Stimulated activated CD4-positive, alpha-beta T cell treated with anti-CD3 and anti-CD28 coated beads, Interleukin-1b, Interleukin-23, amount 100 ng/mL, for 1 hour (primary cell): ENCODE measurements at places on chromosomes 16 and 17.

DNA sequence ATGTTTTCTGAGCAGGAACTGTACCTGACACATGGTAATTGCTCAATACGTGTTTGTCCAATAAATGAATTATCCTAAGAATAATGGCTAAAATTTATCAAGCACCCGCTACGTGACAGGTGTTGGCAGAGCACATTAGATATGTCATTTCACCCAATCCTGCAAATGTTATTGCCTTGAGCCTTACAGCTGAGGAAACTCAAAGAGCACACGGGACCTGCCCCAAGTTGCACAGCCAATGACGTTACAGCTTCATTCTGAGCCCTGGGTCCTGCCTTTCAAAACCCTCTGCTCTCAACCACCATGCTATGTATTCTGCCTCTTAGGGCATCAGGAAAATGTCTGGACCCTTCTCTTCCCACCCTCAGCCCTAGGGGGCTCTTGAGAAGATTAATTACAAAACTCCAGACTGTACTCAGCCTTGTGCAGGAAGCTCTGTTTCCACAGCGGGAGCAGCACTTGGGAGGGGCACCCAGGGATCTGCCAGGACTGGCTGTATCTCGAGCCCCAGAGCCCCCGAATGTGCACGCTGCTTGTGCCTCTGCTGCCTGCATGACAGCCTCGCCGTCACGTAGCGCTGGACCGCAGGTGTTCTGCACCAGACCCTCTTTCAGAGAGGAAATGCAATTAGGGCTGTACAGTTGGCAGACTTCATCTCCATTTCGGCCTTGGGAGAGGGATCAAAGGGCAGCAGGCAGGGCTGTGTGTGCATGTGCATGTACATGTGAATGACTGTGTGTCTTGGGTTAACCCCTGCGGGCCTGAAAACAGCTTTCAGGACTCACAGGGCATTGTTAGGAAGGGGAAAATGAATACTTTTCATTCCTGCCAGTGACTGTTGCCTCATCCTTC, 71.6 kb downstream of the GPR139 start:
- DNase-seq, result no peak

DNA sequence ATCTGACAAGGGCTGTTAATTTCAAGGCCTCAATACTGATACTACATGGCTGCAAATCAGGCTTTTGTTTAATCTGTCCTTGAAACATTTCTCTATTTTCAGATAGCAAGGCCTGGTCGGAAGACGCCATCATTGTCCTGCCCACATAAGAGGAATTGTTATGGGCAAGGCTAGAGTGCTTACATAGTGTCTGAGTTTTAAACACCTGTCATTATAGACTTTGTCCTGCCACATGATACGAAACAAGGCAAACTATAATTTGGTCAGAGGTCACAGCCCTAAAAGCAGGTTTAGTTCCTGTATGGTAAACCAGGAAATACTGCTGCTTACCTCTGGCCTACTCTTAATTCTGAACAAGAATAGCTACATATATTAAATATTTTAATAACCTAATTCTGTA, 104.4 kb downstream of the SSH2 start:
- no peak for DNase-seq

DNA sequence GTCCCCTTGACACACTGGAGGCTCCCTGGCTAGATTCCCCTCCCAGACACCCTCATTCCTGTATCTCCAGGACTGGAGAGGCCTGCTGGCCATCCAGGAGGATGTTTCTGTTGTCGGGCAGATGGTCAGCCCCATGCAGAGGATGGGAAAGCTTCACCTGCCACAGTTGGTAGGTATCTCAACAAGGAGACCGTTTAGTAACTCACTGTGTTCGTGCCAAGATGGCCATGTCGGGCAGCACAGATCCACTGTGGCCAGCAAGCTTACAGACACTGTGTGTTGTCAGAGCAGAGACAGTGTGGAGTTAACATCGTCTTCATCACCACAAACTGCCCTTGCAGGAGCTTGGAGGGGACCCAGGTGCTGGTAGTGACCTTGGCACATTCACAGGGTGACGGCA, 390.9 kb downstream of the SEC14L1 start:
- no peak for DNase-seq

DNA sequence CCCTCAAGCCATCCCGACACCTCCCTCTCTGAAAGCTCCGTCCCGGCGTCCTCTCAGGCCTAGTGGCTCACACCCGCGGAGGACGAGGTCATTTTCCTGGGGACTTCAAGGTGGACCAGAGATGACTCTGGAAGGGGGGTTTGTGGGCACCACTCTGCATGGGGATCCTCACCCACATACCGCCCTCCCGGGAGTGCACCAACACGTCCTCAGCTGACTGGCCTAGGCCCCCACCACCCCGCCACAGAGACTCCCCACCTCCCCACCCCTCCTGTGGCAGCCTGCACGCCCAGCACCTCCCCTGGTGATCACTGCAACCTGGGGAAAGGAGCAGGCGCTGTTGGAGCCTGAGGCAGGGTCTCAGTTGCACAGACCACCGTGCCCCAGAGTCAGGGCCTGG, 2.4 kb upstream of the SOX8 start:
- DNase-seq, result no peak

DNA sequence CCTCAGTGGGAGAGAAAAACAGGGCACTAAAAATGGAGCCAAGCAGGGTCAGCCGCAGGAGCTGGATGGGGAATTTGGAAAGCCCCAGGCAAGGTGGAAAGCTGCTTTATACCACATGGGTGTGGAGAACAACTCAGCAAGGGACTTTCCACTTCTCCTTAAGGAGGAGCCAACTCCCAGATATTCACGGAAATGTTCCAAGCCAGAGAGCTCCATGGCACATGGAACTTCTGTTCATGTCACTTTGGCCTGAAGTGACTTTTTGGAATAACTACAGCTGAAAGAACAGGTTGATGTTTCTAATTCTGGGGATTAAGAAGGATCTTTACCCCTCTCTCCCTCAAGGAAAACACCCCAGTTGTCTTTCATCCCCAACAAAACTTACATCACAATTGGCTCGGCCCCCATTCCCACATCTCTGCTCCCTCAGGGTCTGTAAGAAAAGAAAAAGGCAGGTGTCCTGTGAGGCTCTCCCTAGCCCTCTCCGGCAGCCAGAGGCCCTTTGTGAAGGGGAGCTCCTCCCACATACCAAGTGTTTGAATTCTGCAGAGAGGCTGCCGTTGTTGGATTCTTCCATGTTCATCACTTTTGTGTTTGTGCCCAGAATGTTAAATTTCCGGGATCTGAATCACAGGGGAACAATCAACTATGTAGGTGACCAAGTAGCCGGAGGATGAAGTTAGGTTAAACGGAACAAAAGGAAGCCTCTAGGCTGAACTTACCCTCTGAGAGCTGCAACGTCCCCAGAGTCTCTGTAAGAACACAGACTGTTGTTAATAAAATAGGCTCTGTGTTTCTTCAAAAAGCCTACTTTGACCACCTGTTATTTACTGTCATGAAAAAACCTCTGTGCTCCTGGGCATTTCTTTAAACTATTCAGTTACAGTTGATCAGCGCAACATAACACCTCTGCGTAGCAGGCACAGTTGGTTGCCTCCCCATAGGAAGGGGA, 41.0 kb downstream of the STAT5A start:
- no peak for DNase-seq

- DNase-seq, result no peak
Observed at GRCh38 chr17:80509311-80509710, 32.9 kb upstream of the NPTX1 start.
